ENCODE measurements at places on chromosomes 6 and 20.

DNA sequence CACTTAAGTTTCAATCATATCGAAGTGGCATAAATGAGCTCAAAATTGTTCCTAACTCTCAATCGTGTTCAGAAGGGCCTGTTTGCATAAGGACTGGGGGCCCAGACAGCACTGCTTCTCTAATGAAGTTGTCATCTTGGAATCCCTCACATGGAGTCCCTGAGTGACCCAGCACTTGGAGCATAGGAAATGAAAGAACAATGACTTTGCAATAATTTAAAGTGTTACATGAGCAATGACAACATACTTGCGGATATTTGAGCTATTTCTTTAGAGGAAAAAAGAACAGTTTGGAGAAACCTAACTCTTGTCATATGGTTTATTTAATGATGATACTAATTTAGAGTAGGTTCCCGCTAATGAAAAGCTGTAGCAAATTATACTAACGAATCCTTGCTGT lies 239.9 kb downstream of the TSHZ2 start:
- no peak for DNase-seq

- no peak for DNase-seq
Observed at GRCh38 chr6:109510358-109510757, 27.3 kb upstream of the ZBTB24 start.

GRCh38 chr20:23476015-23476754 lies 14.7 kb upstream of the CST8 start:
- no peak for DNase-seq

GRCh38 chr20:9831032-9831431 lies 7.8 kb downstream of the PAK5 start:
- no peak for DNase-seq

DNA sequence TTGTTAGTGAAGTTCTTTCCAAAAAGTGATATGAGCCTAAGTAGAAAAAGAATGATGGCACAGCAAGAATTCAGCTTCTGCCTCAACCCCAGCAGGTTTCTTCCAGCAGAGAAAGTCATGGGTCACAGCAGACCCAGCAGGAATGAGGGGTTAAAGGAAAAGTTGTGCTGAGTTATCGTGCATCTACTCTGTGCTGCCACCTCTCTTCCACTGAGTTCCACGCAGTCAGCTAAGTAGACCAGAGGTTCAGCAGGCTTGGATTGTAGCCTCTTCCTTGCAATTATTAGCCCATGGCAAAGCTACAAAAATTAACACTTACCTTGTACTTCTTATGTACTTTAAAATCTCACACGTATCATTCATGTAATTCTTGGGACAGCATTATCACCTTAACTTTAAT lies 510.8 kb downstream of the PTPRT start:
- no peak for DNase-seq

DNA sequence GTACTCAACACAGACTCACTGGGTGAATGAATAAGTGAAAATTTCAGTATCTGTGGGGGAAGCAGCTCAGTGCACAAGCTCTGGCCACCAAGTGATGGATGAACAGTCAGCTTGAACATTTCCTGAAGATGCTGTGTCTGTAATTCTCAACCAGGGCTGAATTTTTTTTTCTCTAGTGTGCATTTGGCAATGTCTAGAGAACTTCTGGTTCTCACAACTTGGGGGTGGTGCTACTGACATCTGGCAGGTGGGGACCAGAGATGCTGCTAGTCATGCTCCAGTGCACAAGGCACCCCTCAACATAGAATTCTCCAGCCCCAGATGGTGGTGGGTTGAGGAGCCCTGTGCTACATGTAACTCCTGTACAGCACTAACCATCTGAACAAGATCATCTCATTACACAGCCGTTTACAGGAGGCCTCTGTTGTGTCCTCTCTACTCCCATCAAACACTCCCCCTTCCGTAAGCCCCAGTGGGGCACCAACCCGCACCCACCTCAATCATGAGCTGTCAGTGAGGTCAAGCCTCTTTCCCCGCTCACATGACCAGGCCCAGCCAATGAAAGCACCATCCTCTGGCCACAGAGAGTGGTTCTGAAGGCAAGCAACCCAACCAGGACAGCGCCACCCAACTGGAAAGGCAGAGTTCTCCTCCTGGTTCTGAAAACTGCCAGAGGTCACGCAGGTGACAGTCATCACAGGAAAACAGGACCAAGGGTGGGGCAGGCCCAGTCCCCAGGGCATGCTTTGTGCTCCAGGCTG lies 103.9 kb upstream of the PMEPA1 start:
- DNase-seq, result no peak

GRCh38 chr6:111222341-111222740 lies 135.0 kb downstream of the SLC16A10 start:
- DNase-seq, result no peak

DNA sequence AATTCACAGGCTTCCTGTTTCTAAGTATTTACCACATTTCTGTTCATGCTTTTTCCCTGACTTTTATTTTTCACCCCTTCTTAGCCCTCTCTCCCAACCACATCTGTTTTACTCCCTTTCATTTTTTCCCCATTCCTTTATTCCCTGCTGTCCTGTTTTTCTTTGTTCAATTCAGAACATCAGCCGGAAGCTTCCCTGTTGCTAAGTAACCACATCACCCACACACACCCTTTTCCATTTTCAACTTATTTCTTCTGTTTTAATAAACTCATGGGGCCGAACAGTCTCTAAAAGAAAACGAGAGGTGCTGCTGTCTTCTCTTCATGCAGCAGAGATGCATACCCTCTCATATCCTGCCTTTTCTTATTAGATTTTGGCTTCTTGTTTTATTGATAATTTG lies 53.5 kb upstream of the CEP85L start:
- DNase-seq, result no peak

All from activated CD8-positive, alpha-beta memory T cell treated with anti-CD3 and anti-CD28 coated beads for 48 hours (primary cell).